ENCODE measurements at places on chromosomes 12 and 14.

- DNase-seq = no peak
Measured at GRCh38 chr14:69493038-69493437, 8.5 kb downstream of the PLEKHD1 start.

GRCh38 chr12:46450279-46450748 lies 77.7 kb upstream of the SLC38A2 start:
- no peak for DNase-seq

- DNase-seq = no peak
Measured at GRCh38 chr12:1267243-1267642, 276.2 kb downstream of the ERC1 start.

DNA sequence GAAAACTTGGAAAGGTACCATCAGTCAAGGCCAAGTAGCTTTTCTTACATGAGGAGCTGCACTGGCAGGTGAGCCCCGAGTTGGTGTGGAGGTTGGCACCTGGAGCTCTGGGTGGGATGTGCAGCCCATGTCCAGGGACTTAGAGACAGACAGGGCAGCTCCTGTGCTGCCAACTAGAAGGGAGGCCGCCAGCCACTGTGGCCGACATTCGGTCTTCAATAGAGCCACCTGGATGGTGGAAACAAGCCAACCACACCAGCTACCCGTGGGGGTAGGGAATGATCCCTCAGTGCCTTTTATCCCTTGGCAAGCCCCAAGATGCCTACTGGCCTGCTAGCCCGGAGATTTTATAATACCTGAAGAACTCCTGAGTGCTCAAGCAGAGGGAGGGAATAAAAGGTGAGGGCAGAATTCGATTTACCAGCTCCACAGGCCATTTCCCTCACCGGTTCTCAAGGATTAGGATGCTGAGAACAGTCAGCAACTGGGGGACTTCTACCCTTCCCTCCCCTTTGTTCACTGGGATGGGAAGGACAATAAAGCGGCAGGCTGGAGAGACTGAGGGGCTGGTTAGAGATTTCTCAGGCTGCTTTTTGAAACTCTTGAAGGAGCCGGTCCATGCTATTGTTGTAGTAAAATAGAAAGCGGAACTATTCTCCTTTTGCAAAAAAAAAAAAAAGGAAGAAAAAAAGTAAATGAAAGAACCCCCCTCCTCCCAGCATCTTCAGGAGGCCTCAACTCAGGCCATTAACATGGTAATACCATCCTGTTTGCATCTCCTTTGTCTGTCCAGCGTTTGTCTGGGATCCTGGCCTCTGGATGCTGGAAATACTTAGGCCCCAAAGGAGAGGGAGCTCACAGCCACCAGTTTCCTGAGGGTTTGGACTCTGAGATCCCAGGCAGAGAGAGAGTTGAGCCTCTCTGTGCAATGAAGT lies 321.6 kb downstream of the ZFP36L1 start:
- no peak for DNase-seq

- DNase-seq = no peak
Measured at GRCh38 chr14:99966912-99967311, 98.3 kb upstream of the EVL start.

DNA sequence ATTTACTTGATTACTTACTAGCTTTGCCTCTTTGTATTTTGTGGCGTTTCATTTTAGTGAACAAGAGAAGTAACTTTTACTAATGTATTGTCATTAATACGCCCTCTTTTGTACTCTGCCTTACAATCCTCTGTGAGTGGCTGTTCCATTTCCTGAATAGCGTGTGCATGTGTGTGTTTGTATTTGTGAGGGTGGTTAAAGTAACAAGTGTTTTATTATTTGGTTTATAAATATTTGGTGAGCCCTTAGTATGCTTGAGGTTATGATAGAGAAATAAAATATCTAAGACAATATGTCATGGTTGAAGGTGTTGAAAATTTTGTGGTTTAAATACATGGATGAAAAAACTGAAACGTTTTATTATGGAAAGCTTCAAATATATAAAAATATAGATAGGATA lies 71.7 kb upstream of the REP15 start:
- DNase-seq = no peak

GRCh38 chr12:62516927-62517326 lies 50.3 kb downstream of the MON2 start:
- no peak for DNase-seq

DNA sequence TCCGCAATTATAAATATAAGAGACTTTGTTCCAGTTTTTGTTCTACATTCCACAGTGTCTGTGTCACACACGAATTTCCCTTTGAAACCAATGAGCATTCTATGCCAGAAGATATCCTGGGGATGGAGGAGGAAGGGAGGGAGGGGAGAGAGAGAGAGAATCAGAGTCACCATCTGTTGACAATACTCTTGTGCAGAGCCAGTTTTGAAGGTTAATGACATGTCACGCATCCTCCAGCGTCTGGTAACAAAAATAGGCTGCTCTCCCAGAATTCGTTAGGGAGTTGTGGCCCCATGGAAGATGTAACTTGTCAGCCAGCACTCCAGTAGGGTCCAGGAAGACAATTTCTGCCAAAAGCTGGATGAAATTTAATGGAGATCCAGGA lies 213.5 kb upstream of the KRR1 start:
- DNase-seq = peak; percentile 40

DNA sequence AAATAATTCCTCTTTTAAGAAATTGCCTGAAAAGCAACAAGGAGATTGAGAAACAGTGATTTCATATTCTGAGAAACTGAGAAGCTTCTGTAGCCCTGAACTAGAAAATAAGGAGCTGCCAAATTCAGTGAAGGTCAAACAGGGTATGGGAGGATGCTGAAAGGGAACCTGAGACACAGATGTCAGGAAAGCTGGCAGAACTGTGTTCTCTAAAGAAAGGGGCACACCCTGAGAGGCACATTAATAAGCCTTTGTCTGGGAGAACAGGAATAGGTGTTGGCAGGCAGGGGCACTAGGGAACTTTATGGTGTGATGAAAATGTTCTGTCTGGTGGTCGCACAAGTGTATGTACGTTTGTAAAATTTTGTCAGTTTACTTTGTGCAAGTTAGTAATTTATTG lies 29.6 kb downstream of the VRK1 start:
- DNase-seq = no peak

DNA sequence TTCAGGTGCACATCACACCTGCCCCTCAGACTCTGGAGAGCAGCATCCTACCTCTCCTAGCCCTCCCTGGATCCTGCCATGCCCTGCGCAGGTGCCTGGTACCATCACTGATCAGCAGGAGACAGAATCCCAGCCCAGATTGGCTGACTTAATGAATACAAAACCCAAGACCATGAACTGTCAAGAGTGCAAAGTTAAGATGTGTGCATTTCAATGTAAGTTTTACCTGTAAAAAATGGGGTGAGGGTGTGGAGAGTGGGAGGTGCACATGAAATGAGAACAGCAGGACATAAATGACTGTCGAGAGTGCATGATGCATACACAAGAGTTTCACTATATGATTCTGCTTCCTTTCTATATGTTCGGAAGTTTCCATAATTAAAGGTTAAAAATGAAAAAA lies 57.9 kb upstream of the GPR68 start:
- DNase-seq = no peak

- DNase-seq = no peak
Measured at GRCh38 chr12:19227190-19227879, 97.8 kb downstream of the PLEKHA5 start.

GRCh38 chr14:35052637-35053036 lies 6.6 kb downstream of the FAM177A1 start:
- no peak for DNase-seq

DNA sequence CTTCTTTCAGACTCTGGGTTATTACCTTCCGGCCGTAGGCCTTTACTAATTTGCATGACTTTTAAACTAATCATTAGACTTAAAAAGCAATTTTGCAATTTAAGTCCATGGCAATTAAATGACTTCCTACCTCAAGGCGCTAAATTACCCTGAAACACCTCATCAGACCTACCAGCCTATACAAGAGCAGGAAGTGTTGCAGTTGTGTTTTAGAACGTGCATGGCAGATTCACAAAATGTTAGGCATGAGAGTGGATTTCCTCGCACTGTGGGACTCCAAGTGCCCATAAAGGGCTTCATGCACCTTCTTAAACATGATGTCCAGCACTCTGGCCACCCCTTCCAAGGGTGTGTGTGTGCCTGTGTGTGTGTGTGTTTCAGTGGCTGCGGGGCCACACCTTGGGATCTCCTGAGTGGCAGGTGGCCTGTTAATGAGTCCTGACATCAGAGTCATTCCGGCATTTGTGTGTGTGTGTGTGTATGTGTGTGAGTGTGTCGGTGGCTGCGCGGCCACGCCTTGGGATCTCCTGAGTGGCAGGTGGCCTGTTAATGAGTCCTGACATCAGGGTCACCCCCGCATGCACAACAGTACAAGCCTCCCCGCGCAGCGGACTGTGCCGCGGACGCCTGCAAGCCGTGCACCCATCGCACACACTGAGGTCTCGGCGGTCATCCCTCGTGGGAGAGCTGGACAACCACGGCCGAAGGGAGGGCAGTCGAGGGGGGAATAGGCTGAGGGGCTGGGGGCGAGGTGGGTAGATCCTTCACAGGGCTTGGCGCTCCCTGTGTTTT lies 900 bp downstream of the C2CD5 start:
- no peak for DNase-seq

DNA sequence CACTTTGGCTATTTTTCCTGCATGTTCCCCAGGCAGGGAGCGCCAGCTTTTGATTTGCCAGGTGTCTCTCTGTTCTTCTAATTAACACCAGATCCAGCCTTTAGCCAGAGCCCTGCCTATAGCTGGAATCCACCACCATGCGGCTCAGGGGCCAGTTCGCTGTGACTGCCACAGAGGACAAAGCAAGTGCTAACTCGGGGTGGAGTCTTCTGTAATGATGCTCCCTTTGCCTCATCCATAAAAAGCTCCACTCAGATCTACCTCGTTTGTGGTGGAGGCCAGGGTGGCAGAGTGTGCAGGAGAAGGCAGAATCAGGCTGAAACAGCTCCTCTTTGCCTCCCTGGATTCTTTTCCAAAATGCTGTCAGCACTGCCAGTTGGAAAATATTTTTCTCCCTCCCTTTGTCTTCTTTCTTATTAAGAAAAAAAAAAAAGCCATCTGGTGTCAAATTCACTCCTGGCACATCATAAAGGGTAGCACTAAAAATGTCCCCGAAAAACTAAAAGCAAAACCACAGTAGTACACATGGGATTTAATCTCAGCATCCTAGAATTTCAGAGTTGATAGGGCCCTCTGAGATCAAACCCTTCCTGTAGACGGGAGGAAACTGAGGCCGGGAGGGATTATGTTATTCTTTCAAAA lies 18.0 kb upstream of the CTDSP2 start:
- no peak for DNase-seq

GRCh38 chr12:47085815-47086252 lies 6.1 kb upstream of the AMIGO2 start:
- no peak for DNase-seq

- no peak for DNase-seq
Measured at GRCh38 chr12:109900752-109901580, 892 bp downstream of the TCHP start.

DNA sequence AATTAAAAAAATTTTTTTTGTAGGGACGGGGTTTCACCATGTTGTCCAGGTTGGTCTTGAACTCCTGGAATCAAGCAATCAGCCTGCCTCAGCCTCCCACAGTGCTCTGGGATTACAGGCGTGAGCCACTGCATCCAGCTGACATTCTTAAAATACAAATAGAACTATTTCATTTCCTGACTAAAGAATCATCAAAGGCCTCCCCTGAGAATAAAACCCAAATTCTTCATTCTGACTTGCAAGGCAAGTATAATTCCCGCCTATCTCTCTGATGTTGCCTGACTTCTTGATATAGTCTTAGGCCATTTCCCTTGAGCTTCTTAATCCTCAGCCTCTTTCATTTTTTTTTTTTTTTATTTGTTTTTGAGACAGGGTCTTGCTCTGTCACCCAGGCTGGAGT lies 4.4 kb upstream of the BICD1 start:
- no peak for DNase-seq

DNA sequence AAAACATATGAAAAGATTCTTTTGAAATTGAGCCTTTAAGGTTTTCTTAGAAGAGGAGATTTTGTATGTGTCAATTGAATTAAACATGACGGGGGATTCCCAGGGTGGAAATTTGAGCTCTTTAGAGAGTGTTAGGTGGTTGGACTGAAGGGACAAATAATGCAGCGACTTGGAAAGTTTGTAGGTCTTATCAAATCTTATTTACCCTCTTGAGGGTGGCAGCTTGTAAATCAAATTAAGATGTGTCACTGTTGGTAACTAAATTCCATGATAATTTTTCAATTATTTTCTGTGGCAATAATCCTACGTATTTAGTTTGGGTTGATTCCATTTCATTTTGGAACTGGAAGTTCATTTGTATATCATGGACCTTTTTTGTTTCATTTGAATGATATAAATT lies 33.7 kb upstream of the LRIG3 start:
- DNase-seq = no peak

DNA sequence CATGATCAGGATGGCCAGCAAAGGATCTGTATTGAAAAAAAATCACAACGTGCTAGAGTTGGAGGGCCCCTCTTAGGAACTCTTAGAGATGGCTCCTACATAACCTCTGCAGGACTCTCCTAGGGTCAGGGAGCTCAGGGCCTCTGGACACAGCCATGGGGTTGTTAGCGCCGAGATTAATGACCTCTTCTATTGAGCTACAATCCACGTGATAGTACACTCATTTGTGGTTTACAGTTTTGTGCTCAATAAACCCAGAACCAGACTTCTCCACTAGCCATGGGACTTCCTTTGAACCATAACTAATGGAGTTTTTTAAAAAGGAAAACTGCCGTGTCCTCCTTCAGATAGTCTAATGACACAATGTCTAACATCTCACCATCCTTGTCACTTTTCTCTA lies 29.6 kb upstream of the HDAC7 start:
- DNase-seq = no peak

- DNase-seq = no peak
Measured at GRCh38 chr12:32756476-32757066, 874 bp upstream of the YARS2 start.

DNA sequence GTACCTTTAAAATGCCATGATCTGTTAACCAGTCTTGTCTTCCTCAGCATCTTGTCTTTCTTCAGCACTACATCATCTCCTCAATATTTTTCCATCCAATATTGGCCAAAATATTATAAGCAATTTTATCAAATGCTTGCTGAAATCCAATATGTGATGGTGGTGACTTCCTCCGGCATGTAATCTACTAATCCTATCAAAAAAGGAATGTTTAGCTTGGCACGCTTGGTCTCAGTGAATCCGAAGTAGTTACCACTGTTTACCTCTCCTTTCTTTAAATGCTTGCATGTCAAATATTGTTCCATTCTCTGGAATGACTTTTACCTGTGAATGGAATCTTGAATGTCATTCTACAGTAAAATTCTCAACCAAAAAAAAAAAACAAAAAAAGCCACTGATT lies 72.3 kb upstream of the EEA1 start:
- DNase-seq = no peak

DNA sequence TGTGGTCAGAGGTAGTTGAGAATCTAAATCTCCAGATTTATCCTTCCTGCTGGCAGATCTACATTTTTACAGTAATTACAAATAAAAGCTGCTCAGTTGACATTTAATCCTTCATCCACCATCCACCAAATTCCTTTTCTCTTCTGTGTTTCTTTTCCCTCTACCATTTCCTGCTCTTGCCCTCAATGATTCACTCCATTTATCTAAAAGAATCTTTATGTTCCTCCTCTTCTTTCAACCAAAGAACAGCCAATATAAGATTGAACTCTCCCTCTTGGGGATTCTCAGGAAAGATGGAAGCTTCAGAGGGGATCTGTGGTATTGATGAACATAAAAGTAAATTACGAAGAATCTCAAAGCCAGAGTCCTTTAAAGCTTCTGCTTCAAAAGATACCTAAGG lies 4.4 kb downstream of the MAP4K5 start:
- no peak for DNase-seq

All from fibroblast of the conjunctiva (primary cell).